Psoas muscle (tissue), 8 donors: ENCODE measurements at places on chromosomes 11 and 22. TPM values are rescaled to one million over a fixed set of nuclear protein-coding genes. Genes with fewer than 3 reads are reported as not detected.

The MS4A3 gene
- total RNA-seq: not detected

The FGF4 gene
- not detected for total RNA-seq

The CRYBA4 gene
- not detected for total RNA-seq

The LAMTOR1 gene
- total RNA-seq: 74.9 TPM

DNA sequence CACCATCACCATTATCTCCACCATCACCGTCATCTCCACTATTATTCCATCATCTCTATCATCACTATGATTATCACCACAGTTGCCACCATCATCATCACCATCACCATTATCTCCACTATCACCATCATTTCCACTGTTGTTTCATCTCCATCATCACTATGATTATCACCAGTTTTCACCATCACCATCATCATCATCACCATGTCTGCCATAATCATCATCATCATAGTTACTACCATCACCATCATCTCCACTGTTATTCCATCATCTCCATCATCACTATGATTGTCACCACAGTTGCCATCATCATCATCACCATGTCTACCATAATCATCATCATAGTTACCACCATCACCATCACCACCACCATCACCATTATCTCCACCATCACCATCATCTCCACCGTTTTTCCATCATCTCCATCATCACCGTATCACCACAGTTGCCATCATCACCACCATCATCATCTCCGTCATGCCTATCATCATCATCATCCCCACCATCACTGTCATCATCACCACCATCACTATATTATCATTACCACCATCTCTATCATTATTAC, 264.9 kb downstream of the BRD1 start:
- no peaks in the 10 kb centered on the region for H3K36me3 ChIP-seq
- H3K4me1 ChIP-seq: no peaks in the 10 kb centered on the region
- H3K27ac ChIP-seq: no peak overlapping the region
- DNase-seq: no peak
- H3K4me3 ChIP-seq: no peak overlapping the region

DNA sequence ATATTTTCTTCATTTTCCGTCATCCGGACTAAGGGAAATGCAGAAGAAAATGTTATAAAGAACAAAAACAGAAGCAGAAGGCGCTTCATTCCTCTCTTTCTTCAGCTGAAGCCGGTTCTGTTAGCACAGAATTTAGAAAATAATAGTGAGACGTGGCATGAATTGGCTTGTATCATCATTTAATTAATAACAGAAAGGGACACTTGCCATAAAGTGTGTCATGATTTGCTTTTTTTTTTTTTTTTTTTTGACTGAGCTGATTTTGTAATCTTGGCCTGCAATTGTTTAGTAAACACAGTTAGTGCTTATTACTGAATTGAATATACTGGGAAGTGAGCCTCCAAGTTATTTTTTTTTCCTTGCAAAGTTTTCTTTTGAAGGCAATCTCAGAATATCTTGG, at the start of gene MMP27:
MMP27 (minus strand) TSS at position 144 of the 400 bp plus-strand sequence; CDS start at position 89, 55 bp downstream.
- H3K4me1 ChIP-seq: no peaks in the 10 kb centered on the region
- no peak within 1 kb of the TSS for H3K4me3 ChIP-seq
- no peak within 1 kb of the TSS for H3K27ac ChIP-seq

DNA sequence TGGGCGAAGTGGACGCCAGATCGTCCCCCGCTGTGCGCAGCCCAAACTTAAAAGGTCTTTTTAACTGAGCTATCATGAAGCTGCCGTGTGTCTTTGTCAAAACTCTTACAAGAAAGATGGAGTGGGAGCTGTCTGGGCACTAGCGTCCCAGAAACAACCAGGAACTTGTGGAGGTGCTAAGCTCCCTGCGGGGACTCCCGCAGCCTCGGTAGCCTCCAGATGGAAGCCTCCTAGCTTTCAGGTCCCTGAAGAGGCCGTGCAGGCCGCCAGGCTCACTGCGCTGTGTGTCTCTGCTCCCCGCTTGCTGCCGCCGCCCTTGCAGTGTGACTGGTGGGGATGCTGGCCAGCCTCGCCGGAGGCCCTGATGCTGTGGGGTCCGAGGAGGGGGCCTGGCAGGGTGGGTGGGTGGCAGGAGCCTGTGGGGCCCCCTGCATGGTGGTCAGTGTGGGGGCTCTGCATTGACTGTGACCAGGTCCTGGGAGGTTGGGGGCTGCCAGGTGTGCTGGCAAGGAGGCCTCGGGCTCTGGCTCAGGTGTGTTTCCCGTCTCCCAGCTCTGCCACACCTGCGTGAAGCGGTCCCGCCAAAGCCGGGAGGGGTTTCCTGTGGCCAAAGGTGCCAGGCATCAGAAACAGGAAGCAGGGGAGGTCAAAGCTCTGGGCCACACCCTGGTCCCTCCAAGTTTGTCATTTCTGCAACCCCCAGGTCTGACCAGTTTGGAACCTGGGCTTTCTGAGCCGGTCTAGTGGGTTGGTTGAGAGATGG, 1.2 kb downstream of the TRABD start:
- DNase-seq: peak; percentile 14
- peaks cover 26% of the 10 kb centered on the region for H3K4me1 ChIP-seq
- no peaks in the 10 kb centered on the region for H3K27me3 ChIP-seq
- no peaks in the 10 kb centered on the region for H3K36me3 ChIP-seq
- H3K27ac ChIP-seq: no peak overlapping the region

DNA sequence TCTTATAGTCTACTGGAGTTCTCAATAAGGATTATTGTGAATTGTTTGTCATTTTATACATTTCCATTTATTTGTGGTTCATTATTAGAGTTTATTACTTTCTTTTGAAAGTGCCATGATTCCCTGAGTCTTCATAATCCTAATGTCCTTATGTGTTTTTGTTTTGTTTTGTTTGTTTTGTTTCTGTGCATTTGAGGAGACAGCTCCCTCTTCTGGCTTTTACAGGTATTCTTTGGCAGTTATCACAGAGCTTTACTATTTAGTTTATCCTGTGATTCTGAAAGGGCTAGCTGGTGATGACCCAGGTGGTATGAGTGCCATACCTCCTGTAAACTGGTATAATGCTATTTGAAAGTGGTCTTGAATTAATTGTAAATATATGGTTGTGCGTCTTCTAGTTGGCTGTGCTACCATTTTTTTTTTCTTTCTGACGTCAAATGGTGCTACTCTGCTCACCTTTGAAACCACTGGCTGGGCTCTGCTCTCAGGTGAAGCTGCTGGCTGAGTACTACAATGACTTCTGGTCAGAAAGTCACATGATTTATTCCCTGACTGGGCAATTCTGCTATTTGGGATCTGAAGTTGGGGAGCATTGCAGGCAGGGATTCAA, 751.2 kb downstream of the JRKL start:
- H3K36me3 ChIP-seq: no peaks in the 10 kb centered on the region
- no peak overlapping the region for H3K4me3 ChIP-seq
- H3K4me1 ChIP-seq: no peaks in the 10 kb centered on the region
- no peak overlapping the region for H3K27ac ChIP-seq
- no peak for DNase-seq
- H3K27me3 ChIP-seq: no peaks in the 10 kb centered on the region

DNA sequence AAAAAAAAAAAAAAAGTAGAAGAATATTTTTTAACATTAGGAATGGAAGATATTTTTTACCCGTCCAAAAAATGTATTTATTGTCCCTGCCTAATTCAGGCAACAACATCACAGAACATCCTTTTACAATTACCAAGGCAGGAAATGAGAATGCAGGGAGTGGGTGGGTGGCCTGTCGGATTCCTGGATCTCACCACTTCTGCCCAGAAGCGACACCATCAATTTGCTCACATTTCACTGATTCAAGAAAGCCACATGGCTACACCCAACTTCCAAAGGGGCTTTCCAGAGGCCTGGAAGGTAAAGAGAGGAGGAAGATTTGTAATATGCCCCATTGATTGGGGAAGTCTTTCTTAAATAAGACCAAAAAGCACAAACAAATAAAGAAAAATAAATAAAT, 93.8 kb upstream of the CLPB start:
- no peaks in the 10 kb centered on the region for H3K4me1 ChIP-seq
- no peaks in the 10 kb centered on the region for H3K27me3 ChIP-seq
- H3K4me3 ChIP-seq: no peak overlapping the region
- no peak for DNase-seq

- no peak overlapping the region for H3K27ac ChIP-seq
- no peak for DNase-seq
- H3K4me1 ChIP-seq: no peaks in the 10 kb centered on the region
- H3K27me3 ChIP-seq: no peaks in the 10 kb centered on the region
- no peak overlapping the region for H3K4me3 ChIP-seq
These were observed 395.9 kb upstream of the CADM1 start for GRCh38 chr11:115900111-115900510.

DNA sequence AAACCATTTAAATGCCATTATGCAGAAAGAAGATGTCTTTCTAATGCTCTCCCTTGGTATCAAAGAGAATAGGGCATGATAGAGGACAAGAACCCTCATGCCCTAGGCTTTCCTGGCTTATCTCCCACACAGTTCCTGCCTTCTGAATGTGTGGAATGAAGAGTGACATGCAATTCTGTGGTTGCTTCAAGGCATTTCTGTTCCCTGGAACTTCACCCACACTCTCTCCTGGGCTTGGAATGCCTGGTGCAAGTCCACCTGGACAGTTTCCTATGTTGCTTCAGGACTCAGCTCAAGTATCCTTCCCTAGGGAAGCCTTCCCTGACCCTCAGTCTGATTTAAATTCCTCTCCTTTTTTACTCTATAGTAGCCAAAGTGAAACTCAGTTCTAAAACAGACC, 53.8 kb upstream of the DRD2 start:
- H3K27me3 ChIP-seq: no peaks in the 10 kb centered on the region
- H3K4me1 ChIP-seq: peaks cover 15% of the 10 kb centered on the region

DNA sequence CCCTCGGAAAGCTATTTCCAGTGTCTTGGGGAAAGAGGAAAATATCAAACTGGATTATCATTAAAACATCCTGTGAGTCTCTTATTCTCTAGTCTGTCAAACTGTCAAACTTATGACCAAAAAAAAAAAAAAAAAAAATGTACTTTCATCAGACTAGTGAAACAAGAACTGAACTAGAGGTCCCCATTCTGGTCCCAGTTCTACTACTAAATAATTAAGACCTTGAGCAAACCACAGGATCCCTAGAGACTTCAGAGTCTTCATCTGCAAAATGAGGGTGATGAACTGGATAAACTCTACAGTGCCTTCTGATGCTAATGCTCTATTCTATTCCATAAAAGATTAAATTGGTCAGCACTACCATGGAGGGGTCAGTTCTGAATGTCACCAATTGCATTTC, 105.8 kb downstream of the SERGEF start:
- DNase-seq: no peak
- H3K36me3 ChIP-seq: no peaks in the 10 kb centered on the region
- H3K4me3 ChIP-seq: no peak overlapping the region
- no peaks in the 10 kb centered on the region for H3K4me1 ChIP-seq

DNA sequence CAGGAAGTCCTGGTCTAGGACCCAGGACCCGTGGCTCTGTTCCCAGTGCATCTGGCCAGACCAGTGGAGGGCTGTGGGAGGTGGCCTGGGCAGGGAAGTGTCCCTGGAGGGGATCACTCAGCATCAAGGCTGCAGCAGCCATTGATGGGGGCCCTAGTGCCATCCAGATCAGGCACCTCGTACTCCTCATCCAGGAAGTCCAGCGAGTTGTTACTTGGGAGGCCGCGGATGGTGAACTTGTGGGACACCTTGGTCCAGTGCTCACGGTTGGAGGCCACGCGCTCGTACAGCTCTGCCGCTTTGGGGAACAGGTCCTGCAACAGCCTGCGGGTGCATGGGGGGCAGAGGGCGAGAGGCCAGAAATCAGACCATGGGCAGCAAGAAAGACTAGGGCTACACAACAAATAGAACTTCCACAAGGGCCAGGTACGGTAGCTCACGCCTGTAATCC, 96.9 kb downstream of the PDE2A start:
- no peaks in the 10 kb centered on the region for H3K27me3 ChIP-seq
- no peak overlapping the region for H3K27ac ChIP-seq
- DNase-seq: no peak
- H3K4me1 ChIP-seq: no peaks in the 10 kb centered on the region

DNA sequence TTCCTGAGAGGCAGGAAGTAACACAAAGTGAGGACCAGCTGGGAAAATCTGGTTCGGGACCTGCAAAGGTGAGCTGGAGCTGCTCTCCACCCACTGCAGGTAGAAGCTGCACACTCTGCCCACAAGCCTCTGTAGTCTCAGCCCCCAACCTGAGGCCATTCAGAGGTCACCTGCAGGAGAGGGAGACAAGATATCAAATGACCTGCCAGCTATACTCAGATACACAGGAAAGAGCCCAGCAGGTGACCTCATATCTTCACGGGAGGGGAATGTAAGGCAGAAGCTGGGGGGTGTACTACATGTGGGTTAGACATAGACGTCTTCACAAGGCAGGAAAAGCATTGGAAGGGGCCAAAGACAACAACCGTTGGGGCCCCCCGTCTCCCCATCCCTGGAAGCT, 86.1 kb downstream of the APIP start:
- no peak overlapping the region for H3K27ac ChIP-seq
- DNase-seq: no peak
- H3K4me1 ChIP-seq: no peaks in the 10 kb centered on the region
